ENCODE measurements at places on chromosomes 5 and 9. TPM values are rescaled to one million over a fixed set of nuclear protein-coding genes. Genes with fewer than 3 reads are reported as not detected.

Gene CAPSL
- total RNA-seq, result not detected

Gene MTAP
- total RNA-seq, result 37.9 TPM

Gene CCDC69
- total RNA-seq, result 3.3 TPM

Gene FKBP15
- total RNA-seq, result 28.8 TPM

Gene S1PR3
- 18.9 TPM for total RNA-seq

Gene OR13C3
- not detected for total RNA-seq

Gene LCN9
- total RNA-seq, result not detected

Gene SELENOP
- total RNA-seq, result 4.9 TPM

Gene ROR2
- not detected for total RNA-seq

Gene TMC1
- total RNA-seq, result 0.33 TPM

Gene PAX5
- not detected for total RNA-seq

Gene IARS1
- total RNA-seq, result 173 TPM

Measured in vein endothelial cell (primary cell).